B cell (primary cell): ENCODE measurements at places on chromosomes 5 and 9.

DNA sequence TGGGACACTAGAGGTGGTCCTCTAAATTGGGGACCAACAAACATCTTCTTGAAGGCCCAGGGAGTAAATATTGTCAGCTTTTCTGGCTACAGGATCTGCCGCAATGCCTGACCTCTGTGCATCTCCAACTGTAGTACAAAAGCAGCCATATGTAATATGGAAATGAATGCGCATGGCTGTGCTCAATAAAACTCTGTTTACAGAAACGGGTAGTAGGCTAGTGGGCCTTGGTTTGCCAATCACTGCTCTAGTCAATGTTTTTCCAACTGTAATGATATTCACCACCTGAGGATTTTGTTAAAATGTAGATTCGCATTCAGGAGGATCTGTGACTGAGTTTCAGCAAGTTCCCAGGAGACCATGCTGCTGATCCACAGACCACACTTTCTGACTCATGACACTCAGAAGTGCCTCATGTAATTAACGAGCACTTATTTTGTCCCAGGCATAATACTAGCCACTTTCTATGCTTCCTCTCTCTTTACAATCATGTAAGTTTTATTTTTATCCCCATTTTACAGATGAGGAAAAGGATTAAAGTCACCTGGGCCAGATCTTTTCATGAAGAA is 96.9 kb downstream of the MED27 start:
- no peak for DNase-seq

DNA sequence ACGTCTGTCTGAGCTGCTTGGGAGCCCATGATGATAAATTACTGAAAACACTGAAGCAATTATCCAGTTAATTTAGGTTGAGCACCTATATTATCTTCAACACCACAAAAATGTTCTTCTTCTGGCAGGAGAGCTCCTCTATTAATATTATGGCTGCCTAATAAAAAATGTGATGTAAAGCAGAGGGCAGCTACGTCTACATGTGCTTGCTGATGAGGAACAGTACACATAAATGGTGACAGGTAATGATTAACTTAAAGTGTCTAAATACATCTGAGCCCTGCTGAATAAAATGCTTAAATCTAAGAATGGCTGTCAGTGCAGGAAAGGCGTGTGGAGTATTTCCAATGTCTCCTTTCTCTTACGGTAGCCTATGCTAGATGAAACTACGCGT is 131.3 kb upstream of the NR3C1 start:
- DNase-seq: no peak

GRCh38 chr9:16763946-16764345 is 106.5 kb downstream of the BNC2 start:
- DNase-seq: no peak

- no peak for DNase-seq
Measured at GRCh38 chr9:22158927-22159346, 149.8 kb upstream of the CDKN2B start.

DNA sequence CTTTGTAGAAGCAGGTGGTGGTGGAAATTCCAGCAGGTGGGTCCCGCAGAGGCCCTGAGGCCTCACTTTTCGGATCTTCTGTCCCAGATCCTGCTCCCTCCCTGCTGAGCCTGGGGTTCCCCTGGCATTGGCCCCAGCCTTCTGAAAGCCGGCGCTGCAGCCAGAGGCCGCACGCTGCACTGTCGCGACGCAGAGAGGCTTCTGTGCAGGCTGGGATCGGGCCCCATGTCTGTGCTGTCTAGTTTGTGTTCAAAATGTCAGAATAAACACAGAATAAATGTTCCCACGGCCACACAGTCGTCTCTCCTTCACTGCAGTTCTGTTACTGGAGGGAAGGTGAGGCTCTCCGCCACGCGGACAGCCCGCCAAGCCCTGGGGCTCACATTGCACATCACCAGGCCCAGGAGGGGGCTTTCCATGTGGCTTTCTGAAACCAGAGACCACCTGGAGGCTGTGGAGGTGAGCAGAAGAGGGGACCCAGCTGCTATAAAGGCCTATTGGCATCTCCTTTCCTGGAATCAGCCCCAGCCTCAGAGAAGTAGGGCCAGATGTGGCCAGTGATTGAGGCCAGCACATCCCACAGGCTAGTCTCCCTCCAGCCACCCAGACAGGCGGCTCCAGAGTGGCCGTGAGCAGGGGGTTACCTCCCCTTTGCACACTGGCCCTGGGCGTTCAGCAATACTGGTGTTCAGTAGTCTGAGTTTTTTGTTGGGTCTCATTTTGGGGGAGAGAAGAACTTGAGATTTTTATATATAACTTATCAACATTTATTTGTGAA is 46.5 kb downstream of the USP20 start:
- no peak for DNase-seq

DNA sequence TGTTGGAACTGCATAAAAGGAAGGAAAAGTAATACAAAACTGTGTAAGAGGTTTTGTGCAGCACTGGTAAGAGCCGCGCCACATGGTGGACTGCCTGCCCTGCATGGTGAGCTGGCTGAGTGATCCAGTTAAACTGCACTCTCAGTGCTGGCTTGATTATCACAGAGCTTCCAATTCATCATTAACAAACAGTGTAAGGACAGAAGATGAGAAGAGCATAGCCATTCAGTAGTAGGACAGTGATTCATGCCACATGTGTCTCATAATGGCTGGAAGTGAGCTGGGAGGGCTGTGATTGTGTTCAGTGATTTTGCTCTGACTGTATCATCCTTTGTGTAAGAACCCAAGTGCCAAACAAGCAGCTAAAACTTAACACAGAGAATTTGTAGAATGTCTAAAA is 14.1 kb downstream of the ASPN start:
- no peak for DNase-seq

GRCh38 chr5:119070578-119070827 is 384 bp upstream of the DMXL1 start:
- no peak for DNase-seq

DNA sequence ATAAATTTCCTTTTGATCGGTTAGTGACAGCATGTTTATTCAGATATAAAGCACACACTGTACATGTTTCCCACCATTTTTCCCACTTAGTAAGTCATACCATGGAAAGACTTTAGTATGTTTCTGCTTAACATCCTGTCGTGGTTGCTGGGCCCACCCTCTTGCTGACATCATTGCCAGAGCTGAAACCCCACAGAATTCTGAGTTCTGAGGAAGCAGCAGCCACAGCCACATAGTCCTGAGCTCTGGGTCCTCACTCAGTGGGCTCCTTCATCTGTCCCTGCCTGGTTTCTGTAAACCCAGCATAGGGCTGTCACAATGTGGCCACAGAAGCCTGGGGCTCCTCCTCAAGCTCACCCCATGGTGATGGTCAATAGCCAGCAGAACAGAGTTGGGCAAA is 441.5 kb downstream of the ENC1 start:
- DNase-seq: no peak

GRCh38 chr9:94085062-94085639 is 887 bp downstream of the PTPDC1 start:
- no peak for DNase-seq

DNA sequence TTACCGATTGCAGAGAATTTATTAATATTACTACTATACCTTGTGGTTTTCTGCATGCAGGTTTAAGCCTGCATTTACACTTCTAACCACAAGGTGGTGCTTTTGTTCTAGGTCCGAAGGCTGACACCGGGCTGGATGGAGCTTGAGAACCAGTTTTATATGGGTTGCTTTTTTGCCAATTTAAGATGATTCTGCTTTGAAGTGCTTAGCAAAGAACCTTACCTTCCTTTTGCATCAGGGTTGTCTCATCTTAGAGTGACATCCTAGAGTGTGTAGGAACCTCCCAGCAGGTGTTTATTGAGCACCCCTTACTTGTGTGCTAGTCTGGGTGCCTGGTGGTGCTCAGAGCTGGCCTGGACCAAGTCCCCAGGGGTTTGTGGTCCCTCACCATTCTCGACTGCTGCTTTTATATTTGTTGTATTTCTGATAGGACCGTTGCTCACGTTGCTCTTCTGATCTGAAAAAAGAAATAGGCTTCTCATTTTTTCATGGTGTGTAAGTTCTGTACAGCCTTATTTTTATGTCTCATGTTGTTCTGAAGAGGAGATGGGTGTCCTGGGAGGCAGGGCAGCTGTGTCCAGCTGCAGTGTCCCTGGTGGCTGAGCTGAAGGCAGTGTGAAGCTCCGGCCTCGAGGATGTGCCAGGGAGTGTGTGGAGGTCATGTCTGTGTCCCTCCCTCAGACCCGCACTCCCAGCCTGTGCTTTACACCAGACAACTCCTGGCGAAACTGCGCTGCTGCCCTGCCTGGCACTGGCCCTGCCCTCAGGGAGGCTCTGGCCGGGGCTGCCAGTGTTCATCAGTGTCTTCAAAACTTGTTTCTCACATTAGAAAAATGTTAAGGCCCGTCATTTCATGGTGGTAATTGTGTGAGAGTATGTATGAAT is 54.3 kb downstream of the EHMT1 start:
- DNase-seq: peak; percentile 85

- no peak for DNase-seq
Measured at GRCh38 chr9:1927546-1927945, 87.6 kb upstream of the SMARCA2 start.

DNA sequence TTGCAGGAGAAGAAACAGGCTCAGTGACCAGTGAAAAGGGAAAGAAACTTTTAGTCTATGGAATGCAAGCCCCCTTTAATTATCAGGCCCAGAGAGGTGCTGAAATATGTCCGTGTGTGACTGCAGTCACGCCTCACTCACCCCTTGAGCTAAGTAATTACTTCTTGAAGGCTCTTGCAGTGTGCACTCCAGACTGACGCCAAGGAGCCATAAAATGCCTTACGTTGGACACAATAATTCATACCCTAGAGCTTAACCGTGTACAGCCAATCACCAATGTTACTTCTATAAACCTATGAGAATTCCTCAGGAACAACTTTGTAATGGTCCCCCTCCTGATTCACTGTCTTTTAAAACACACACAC is 242.2 kb downstream of the SYK start:
- no peak for DNase-seq

DNA sequence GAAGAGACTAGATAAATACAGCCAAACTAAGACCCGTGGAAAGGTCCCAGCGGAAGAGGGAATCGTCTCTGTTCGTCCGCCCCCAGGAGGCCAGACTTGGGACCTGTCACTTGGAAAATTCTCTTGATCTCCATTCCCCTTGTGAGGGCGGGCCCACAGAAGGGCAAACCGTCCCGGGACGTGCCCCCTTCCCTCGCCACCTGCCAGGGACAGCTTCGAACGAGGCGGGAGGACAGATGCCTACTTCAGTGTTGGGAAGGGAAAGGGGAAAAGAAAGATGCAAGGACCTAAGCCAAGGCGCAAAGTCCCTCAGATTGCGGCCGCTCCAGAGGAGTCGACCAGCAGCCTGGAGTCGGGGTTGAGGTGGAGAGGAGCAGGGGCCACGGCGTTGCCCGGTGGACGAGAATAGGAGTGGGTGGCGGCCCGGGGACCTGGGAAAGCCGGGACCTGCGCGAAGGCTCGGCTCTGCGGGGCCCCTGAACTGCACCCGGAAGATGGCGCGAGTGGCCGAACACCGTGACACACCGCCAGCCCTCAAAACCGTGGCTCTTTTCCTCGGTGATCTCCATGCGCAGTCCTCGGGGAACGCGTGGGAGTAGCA is 4.4 kb upstream of the EBF1 start:
- peak; percentile 48 for DNase-seq

DNA sequence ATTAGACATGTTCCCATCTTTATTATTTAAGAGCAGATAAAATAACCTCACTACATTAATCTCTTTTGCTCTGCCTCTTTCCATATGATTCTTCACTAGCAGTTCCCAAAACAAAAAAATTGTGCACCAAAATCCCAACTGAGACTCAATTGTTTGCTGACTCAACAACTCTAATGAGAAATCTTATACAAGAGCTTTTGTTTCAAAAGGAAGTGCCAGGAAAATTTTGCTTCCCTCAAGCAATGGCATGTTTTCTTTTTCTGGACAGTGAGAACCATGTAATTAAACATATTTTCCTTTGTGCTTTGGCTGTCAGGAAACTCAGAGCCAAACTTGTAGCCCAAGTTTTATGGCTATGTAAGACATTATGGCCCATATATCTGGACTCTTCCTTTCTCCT is 62.0 kb downstream of the TMC1 start:
- DNase-seq: no peak

GRCh38 chr5:117195076-117195475 is 620.5 kb upstream of the SEMA6A start:
- DNase-seq: no peak

- DNase-seq: peak; percentile 48
Measured at GRCh38 chr5:87069974-87070608, 197.6 kb upstream of the RASA1 start.

DNA sequence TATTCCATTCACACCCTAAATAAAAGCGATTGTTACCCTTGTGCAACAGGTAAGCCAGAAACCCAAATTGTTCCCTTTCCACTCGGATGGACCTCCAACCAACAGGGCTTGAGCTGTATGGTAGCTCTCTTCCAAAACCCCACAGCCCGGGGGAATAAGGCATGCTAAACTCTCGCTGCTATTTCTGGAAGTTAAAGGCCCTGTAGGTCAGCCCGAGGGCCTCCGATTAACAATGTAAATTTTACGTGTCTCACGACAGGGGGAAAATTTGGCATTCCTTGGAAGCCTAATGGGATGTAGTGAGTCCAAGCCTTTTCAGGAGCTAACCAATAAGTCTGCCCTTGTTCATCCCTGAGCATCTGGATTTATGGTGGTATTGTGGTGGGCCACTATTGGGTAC is 26.0 kb downstream of the CNOT8 start:
- no peak for DNase-seq

DNA sequence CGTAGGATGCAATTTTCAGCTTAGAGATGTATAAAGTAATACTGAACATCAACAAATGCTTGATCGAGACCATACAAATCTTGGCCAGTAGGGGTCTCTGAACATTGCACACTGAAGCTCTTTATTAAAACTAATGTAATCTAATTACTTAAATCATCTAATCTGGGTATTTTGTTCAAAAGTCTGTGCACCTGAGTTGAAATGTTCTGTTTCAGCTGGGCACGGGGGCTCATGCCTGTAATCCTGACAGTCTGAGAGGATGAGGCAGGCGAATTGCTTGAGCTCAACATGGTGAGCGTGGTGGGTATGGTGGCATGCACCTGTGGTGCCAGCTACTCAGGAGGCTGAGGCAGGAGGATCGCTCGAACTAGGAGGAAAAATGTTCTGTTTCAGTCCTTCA is 41.0 kb downstream of the ESM1 start:
- DNase-seq: peak; percentile 10

DNA sequence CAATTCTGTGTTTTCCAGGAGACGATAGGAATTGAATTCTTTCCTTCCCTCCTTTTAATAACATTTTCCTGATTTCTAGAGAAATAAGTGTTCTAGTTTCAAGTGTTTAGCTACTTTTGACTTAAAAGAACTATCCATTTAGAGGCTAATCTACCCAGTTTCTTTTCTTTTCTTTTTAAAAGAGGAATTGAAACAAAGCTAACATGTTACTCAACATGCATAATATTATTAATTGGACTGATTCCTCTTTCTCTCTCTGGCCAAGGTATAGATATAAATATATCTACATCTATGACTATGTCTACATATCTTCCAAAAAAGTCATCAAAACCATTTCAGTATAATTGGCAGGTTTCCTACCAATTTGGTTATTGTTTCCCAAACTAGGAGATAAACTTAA is 309.8 kb downstream of the TRPM3 start:
- no peak for DNase-seq

DNA sequence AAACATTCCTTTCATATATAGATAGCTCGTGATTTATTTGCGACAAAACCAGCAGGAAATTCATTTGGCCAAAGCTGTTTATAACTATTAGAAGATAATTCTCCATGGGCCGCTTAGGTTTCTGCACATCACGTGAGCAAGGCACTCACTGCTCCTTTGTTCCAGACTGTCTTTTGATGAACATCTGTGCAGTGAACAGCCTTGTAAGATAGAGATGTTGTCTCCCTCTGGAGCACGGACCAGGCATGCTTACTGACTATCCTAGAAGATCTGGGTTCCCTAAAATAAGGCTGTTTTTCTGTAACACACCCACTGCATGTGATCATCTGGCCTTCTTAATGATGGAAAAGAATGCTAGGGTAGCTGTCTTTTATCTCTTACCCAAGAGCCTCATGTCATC is 30.9 kb downstream of the YIPF5 start:
- DNase-seq: no peak
